ENCODE measurements at places on chromosomes 7 and 10.

GRCh38 chr7:78130446-78131215 is 332.1 kb downstream of the PHTF2 start:
- peak; percentile 38 for DNase-seq

DNA sequence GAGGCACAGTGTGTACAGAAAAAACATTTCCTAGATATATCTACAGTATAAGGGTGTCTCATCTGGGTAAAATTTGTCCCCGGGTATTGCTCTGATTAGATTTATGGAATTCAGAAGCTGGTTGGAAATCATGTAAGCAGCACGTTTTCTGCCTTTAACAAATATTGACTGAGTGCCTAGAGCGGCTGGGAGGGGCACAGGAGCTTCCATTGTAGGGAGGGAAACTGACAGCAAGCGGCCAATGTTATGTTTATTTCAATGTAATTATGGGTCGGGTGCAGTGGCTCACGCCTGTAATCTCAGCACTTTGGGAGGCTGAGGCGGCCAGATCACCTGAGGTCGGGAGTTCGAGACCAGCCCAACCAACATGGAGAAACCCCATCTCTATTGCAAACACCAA is 4.4 kb upstream of the RFC2 start:
- no peak for DNase-seq

GRCh38 chr7:13724977-13725566 is 264.4 kb downstream of the ETV1 start:
- DNase-seq, result no peak

GRCh38 chr7:79563821-79564522 is 110.5 kb upstream of the MAGI2 start:
- no peak for DNase-seq

DNA sequence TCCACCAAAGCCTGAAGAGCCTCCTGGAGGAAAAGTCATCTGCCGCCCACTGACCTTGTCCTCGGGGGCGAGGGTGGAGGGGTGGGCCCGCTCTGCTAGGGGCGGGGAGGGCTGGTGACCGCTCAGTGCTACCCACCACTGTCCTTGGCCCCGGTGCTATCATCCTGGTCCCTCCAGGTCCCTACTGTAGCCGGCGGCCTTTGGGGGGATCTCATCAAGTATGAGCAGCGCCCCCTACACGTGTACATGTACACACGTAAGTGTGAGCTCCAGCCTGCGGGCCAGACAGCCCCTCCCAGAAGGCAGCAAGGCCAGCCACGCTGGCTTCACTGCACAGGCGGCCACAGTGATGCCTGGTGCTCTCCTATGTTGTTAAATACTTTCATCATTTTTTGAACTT is 19.6 kb downstream of the TTYH3 start:
- no peak for DNase-seq

- no peak for DNase-seq
Measured at GRCh38 chr10:66394342-66395063, 531.3 kb upstream of the LRRTM3 start.

GRCh38 chr7:29149036-29149435 is 2.7 kb upstream of the CPVL start:
- no peak for DNase-seq

DNA sequence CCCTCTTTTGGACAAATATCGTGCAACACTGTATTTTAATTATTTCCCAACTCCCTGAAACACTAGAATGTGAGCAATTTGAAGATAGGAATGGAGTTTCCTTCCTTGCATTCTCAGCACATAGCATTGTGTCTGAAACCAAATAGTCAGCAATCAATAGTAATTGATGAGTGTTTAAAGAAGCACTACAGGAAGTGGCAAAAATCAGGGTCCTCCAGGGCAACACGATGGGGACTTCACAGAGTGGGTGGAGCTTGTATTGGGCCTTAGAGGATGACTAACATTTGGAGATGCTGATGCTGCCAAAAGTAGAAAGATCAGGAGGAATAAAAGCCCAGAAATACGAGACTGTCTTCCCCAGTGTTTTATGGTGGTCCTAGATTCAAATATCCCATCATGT is 94.9 kb downstream of the NPSR1 start:
- no peak for DNase-seq

- peak; percentile 4 for DNase-seq
Measured at GRCh38 chr7:121985476-121986030, 112.6 kb downstream of the PTPRZ1 start.

Data from mesenchymal stem cell (in vitro differentiated cells and primary cell).